Osteoblast (primary cell): ENCODE measurements at places on chromosomes 16 and 17.

DNA sequence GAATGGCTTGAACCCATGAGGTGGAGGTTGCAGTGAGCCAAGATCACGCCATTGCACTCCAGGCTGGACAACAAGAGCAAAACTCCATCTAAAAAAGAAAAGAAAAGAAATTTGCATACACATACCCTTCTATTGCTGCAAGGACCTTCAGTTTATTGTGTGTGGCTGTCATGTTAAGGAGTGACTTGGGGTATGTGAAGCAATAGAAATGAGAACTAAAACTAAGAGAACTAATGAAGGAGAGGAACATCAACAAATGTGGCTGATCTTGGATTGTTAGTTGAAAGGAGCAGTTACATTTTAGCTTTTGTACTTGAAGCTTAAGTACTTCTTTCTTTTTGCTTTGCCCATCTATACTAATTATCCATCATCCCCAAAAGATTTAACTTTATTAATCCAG is 12.7 kb upstream of the NSRP1 start:
- DNase-seq: no peak

GRCh38 chr16:20673882-20674683 is 23.4 kb downstream of the ACSM1 start:
- no peak for DNase-seq

DNA sequence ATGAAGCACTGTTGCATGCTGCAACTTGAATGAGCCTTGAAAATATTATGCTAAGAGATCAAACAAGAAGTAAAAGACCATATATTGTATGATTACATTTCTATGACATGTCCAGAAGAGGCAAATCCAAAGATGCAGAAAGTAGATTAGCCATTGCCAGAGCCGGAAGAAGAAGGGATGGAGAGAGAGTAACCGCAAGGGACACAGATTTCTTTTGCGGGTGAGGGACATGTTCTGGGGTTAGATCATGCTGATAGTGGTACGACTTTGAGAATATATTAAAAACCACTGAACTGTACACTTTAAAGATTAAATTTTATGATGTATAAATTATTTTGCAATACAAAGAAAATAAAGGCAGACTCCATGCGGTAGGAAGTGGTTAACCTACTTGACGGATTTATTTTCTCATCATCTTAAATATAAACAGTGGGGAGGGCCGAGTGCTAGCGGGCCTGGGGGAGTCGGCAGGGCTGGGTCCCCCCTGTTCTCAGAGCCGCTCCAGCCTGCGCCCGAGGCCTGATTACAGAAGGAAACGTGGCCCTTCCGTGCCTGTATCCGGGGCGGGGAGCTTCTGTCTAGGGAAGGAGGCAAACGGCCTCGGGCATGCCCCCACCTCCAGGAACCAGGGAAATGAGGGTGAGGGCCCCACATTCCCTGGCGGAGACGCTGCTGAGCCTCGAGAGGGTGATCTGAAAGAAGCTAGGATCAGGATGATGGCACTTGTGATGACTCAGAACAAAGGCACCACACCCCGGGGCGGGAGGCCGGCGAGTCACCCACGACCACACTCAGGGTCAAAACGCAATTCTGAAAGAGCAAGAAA is 48.0 kb downstream of the SHCBP1 start:
- DNase-seq: peak; percentile 78

DNA sequence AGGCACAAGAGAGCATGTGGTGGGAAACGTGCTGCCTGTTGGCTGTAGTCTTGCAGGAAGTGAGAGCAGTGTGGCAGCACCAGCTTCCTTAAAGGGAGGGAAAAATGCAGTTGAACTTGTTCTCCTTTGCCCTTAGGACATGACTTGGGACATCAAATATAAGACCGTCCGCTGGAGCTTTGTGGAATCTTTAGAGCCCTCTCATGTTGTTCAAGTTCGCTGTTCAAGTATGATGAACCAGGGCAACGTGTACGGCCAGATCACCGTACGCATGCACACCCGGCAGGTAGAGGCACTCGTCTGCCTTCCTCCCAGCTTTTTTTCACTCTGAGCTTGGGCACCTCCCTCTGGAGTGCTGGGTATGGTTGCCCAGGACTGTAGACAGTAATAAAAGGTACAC is 23.3 kb downstream of the GPR179 start:
- no peak for DNase-seq

DNA sequence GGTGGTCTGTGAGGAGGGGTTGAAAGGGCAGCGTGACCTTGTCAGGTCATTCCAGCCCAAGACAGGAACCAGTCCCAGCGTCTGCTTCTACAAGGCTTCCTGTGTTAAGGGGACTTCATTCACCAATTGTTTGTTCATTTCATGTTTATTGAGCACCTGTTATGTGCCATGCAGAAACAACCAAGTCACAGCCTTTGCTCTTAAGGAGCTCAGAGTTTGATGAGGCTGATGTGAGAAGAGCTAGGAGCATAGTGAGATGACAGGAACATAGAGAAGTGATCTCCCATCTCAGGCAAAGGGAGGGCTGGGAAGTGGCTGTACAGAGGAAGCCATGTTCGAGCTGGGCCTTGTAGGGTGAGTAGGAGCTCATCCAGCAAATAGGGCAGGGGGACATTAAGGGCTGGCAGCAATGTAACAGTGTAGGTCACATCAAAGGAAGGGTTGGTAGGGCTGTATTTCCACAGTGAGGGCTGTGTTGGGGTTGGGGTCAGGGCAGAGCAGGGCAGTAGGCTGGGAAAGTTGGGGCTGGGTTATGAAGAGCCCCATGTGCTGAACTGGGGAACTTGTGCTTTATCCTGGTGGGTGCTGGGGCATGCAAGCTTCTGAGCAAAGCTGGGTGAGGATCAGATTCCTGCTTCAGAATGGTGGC is 79.8 kb downstream of the ARHGAP23 start:
- DNase-seq: peak; percentile 69

DNA sequence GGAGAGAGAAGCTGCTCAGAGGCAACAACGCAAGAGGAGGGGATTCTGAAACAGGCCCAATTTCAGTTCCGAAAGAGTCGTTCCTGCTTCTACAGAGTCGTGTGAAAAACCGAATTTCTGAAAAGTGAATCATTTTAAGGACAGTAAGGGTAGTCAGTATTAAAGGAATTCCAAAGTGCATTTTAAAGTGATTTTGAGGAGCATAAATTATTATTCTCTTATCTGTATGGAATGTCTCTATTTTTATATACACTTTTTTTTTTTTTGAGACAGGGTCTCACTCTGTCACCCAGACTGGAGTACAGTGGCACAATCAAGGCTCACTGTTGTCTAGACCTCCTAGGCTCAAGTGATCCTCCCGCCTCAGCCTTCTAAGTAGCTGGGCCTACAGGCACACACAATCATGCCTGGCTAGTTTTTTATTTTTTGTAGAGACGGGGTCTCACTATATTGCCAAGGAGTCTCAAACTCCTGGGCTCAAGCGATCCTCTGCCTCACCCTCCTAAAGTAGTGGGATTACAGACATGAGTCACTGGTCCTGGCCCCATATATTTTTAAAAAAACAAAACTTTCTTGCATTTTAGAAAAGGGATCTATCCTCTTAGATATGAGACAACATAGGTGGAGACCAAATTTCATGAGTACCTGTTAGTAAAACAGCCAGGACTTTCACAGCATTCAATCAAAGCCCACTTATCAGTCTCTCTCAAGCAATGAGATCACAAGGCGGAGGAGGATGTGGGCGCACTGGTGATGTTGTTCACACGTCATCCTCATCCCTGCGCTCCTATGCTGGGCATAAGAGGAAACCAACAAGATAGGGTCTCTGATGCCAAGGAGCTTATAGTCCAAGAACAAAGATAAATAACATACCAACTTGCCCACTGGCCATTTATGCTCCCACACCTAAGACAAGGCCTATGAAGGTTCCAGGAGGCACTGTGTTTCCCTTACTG is 53.2 kb downstream of the SMG6 start:
- DNase-seq: peak; percentile 81

- DNase-seq: no peak
These were observed at the start of gene CLEC10A for GRCh38 chr17:7079581-7080455. CLEC10A (minus strand) TSS chr17:7080251; CDS start chr17:7078812, 1,439 bp downstream.

DNA sequence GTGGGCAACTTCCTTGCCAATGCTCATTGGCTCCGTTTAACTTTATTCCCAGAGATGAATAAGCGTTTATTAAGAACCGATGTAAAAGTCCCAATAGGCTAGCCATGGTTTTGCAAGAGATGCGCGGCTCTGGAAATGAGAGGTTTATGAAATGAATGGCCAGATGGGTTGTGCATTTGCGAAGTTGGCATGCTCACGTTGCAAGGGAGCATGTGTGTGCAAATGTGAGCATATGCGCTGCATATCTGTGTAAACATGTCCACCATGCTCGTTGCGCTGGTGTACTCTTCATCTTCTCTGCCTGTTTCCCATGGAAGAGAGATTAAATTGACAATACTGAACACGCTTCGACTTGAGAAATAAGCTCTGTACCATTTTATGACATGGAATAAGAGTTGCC is 848.6 kb upstream of the RBFOX1 start:
- DNase-seq: peak; percentile 50

- DNase-seq: peak; percentile 54
These were observed 23.1 kb downstream of the B9D1 start for GRCh38 chr17:19339341-19339815.

DNA sequence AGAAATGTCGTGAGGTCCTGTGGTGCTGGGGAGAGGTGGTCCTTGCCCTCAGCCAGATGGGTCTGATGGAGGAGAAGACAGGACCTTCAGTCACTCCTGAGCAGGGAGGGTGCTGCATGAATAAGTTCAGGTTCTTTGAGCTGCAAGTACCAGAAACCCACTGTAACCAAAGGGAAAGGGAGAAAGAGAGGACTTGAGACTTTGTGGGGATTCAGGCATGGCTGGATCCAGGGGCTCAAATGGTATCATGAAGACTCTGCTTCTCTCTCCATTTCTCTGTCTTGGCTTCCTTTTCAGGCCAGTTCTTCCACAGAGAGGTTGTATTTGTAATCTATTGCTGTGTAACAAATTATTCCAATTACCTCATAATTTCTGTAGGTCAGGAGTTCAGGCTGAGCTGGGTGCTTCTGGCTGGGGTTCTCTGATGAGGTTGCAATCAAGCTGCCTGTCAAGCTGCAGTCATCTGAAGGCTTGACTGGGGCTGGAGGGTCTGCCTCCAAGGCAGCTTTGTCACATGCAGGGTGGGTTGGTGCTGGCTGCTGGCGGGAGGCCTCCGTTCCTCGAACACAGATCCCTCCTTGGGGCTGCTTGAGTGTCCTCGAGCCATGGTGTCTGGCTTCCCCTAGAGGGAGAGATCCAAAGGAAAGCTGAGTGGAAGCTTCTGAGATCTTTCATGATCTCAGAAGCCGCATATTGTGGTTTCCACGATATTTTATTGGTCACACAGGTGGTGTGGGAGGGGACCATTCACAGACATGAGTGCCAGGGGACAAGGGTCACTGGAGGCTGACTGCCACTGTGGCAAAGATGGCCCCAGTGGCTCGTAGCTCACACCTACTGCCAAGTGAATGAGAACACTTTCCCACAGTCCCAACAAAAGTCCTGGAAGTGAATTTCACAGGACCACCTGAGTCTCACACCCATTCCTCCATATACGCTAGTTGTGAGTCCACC is 5.9 kb upstream of the ADCY7 start:
- peak; percentile 22 for DNase-seq

- no peak for DNase-seq
These were observed 14.0 kb upstream of the FAM83G start for GRCh38 chr17:19018600-19018950.

GRCh38 chr16:89402962-89403361 is 87.4 kb downstream of the ANKRD11 start:
- no peak for DNase-seq

DNA sequence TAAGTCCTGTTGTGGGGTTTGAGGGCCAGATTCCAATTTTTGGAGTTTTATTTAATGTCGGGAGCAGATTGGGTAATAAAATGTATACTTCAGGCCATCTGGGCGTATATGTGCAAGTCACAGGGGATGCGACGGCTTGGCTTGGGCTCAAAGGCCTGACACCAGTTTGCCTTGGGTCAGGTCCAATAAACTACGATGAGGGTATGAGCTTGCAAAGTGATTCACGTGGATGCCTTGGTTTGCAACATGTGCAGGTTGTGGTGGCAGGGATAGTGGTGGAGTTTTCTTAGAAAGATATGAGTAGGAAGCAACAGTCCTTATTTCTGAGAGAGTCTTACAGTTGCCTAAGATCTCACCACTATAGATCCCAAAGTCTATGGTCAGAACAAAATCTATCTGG is 157.0 kb upstream of the CDH11 start:
- DNase-seq: no peak

DNA sequence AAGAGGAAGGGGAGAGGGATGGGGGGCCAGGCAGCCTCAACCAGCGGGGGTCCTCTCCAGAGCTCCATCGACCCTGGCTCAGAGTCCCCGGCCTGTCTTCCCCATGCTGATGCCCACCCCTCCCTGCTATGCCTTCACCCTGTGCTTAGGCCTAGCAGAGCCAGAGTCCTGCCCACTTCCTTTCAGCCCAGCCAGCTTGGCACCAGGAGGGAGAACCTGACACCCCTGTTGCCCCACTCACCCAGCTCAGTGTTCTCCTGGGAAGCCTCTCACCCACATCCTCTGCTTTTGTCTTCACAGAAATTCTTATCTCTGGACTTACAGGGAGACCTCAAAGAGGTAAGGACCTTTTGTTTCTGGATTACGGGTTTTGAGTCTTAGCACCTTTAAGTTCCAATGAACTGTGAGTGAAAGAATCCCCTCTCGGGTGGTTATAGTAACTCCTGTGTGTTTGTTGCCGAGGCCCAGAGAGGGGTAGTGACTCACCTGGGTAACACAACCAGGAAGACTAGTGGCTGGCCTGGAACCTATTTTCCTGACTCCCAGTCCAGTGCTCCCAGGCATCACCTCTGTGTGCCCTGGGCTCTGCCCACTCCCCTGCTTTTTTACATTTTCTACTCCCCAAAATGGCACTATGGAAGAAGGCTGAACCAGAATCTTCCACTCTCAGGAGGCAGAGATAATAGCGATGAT is 53.3 kb downstream of the CES1 start:
- no peak for DNase-seq

GRCh38 chr16:3690470-3690928 is 26.8 kb downstream of the TRAP1 start:
- peak; percentile 96 for DNase-seq

- DNase-seq: no peak
These were observed 38.3 kb downstream of the CDH13 start for GRCh38 chr16:82665025-82665424.

- peak; percentile 85 for DNase-seq
These were observed 10.5 kb downstream of the MMP28 start for GRCh38 chr17:35784895-35785294.

- DNase-seq: no peak
These were observed 36.4 kb downstream of the GPT2 start for GRCh38 chr16:46920402-46921068.

GRCh38 chr16:876041-876335 is 75.5 kb upstream of the GNG13 start:
- DNase-seq: no peak

DNA sequence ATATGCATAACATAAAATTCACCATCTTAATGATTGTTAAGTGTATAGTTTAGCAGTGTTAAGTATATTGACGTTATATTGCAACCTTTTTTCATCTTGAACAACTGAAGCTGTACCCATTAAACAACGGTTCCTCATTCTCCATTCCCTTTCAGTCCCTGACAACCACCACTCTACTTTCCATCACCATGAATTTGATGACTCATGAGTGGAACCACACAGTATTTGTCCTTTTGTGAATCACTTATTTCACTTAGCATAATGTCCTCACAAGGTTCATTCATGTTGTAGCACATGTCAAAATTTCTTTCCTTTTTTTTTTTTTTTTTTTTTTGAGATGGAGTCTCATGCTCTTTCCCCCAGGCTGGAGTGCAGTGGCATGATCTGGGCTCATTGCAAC is 46.0 kb downstream of the HOXB1 start:
- DNase-seq: peak; percentile 74

GRCh38 chr17:28746611-28747050 is 2.8 kb downstream of the TRAF4 start:
- DNase-seq: peak; percentile 77
